ENCODE measurements at places on chromosomes 2 and 18. TPM values are rescaled to one million over a fixed set of nuclear protein-coding genes. Genes with fewer than 3 reads are reported as not detected.

- no peak overlapping the region for H3K4me3 ChIP-seq
- peaks cover 20% of the 10 kb centered on the region for H3K4me1 ChIP-seq
- H3K27ac ChIP-seq = no peak overlapping the region
- no peaks in the 10 kb centered on the region for H3K27me3 ChIP-seq
These were observed 121.5 kb downstream of the LPIN1 start for GRCh38 chr2:11867926-11868325.

- DNase-seq = no peak
- H3K36me3 ChIP-seq = peaks cover 41% of the 10 kb centered on the region
- no peak overlapping the region for H3K27ac ChIP-seq
- no peak overlapping the region for H3K4me3 ChIP-seq
- peaks cover 2% of the 10 kb centered on the region for H3K4me1 ChIP-seq
These were observed 28.8 kb downstream of the NEMP2 start for GRCh38 chr2:190505696-190506095.

DNA sequence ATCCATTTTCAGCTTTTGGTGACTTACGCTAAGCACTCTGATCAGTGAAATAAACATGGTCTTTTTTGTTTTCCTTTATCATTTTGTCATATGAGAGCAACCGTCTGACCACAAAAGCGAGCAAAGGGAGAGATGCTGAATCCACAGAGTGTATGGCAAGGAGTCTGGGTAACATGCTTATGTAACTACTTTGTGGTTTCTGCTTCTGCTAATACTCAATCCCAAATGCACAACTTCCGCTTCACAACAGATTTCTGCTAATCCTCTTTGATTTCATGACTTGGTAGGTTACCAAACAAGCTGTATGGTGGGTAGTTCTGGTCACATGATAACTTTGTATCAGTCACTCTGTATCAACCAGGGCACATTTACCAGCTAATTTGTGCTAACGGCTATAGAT is 908.4 kb upstream of the CRIM1 start:
- H3K27me3 ChIP-seq = no peaks in the 10 kb centered on the region
- H3K27ac ChIP-seq = no peak overlapping the region

- no peak overlapping the region for H3K27ac ChIP-seq
- no peaks in the 10 kb centered on the region for H3K4me1 ChIP-seq
- H3K4me3 ChIP-seq = no peak overlapping the region
- no peaks in the 10 kb centered on the region for H3K36me3 ChIP-seq
- no peaks in the 10 kb centered on the region for H3K27me3 ChIP-seq
These were observed 83.5 kb downstream of the NCKAP5 start for GRCh38 chr2:133484784-133485183.

DNA sequence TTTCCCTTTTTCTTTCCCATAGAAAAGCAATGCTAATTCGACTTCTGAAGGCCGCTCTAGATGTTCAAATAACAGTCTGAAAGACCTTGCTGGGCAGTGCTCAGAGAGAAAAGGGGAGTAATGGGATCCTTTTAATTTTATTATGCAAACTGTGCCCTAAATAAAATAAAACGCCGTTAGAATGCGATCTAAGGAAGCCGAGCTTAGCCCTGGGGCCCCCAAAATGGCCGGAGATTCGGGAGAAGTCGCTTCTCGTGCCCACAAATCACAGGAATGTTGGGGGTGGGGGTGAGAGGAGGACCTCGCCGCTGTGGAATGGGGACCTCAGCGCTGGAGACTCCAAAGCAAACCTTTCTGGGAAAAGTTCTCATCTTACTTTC is 8.4 kb upstream of the POU3F3 start:
- H3K4me1 ChIP-seq = peaks cover 11% of the 10 kb centered on the region
- H3K27ac ChIP-seq = no peak overlapping the region
- H3K27me3 ChIP-seq = peaks cover 100% of the 10 kb centered on the region
- no peaks in the 10 kb centered on the region for H3K36me3 ChIP-seq
- no peak for DNase-seq
- no peak overlapping the region for H3K4me3 ChIP-seq

DNA sequence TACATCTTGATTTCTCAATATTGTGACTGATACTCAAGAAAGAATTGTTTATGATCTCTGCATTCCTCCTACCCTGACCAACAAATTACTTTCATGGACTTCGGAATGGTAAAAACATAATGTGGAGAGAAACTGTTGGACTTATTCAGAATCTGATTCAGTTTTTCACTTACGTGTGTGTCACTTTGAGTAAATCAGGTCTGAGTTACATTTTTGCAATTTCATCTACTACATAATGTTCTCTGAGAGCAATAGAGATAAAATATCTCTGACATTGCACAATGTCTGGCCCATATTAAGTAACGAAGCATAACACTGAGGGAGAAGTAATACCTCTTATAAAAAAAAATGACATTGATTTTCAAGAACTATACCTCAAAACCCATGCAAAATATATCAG is 1337.9 kb upstream of the CHAC2 start:
- H3K27ac ChIP-seq = no peak overlapping the region
- H3K4me1 ChIP-seq = no peaks in the 10 kb centered on the region
- H3K27me3 ChIP-seq = no peaks in the 10 kb centered on the region
- DNase-seq = no peak

DNA sequence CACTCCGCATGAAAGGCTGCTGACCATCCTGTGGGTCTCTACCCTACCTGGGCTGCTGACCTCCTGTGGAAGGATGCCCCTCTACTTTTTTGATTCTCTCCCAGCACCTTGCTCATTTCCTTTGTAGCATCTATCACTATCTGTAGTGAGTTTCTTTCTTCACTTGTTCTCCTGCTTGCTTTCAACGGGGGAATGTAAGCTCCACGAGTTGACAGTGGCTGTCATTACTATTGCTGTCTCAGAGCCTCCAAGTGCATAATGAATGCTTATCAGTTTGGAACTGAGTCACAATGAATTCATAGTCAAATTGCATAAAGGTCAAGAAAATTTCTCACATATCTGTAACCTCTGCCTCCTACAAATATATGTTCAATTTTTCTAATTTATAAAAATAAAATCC is 477.7 kb downstream of the PLCL1 start:
- H3K36me3 ChIP-seq = no peaks in the 10 kb centered on the region
- no peak for DNase-seq
- peaks cover 3% of the 10 kb centered on the region for H3K27me3 ChIP-seq
- H3K27ac ChIP-seq = no peak overlapping the region
- H3K4me1 ChIP-seq = no peaks in the 10 kb centered on the region

GRCh38 chr2:128545085-128545484 is 226.4 kb upstream of the HS6ST1 start:
- H3K27me3 ChIP-seq = no peaks in the 10 kb centered on the region
- no peaks in the 10 kb centered on the region for H3K4me1 ChIP-seq
- DNase-seq = no peak
- H3K27ac ChIP-seq = no peak overlapping the region
- no peaks in the 10 kb centered on the region for H3K36me3 ChIP-seq

DNA sequence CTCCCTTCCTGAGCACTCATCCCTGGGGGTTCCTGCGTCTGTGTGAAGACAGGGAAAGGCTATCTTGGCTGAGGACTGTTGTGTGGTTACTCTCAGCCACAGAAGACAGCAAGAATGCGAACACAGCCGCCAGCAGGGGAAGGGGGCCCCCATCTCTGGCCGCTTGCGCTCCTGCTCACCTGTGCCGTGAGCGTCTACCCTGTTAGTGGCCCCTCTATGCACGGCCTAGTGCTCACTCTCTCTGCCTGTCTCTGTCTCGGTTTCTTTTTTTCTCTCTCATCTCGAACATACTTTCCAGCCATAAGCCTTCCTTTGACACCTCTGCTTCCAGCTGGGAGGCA is 206.7 kb upstream of the APCDD1 start:
- H3K27ac ChIP-seq = no peak overlapping the region
- H3K36me3 ChIP-seq = no peaks in the 10 kb centered on the region
- no peak overlapping the region for H3K4me3 ChIP-seq
- no peak for DNase-seq
- peaks cover 30% of the 10 kb centered on the region for H3K4me1 ChIP-seq

DNA sequence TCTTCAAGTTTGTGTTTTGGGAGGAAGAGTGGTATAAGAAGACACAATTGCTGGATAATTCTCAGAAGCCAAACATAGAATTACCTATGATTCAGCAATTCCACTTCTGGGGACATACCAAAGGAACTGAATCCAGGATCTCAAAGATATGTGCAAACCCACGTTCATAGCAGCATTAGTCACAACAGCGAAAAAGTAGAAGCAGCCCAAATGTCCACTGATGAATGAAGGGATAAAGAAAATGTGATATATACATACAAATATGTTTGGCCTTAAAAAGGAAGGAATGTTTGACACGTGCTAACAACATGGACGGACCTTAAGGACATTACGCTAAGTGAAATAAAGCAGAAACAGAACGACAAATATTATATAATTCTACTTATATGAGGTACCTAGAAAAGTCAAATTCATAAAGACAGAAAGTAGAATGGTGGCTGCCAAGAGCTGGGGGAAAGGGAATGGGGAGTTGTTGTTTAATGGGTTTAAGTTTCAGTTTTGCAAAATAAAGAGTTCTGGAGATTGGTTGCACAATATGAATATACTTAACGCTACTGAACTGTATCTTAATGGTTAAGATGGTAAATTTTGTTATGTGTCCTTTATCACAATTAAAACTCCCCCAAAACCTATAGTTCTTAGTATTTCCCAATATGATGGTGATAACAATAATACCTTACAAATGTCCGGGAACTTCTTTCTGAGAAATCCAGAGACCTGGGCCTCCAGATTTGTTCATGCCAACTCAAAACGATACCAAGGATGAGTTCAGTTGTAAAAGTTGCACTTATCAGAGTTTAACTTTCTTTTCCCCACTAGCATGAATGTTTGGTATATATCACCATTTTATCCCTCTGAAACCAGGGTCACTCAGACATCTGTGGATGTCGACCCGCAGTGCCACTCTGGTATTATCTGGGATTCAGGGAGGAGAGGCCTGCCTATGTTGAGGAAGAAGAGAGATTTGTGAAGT is 33.7 kb upstream of the WIPF1 start:
- no peak for DNase-seq
- peaks cover 3% of the 10 kb centered on the region for H3K36me3 ChIP-seq

DNA sequence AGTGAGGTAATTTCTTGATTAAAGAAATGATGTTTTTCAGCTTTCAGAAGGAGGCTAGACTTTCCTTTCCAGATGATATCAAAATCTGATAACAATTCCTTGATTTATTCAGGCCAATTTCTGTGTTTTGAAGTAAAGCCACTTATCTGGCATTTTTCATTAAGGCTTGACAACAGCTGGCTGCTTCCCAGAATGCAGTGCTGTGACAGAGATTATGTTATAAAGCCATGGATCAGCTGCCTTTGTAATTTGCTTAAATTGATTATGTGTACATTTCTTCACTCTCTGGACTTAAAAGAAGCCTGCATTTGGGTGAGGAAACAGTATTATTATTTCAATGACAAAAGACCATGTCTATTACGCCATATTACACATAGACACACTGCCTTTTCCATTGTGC is 136.0 kb downstream of the PLCL1 start:
- H3K36me3 ChIP-seq = no peaks in the 10 kb centered on the region
- no peak for DNase-seq
- H3K4me1 ChIP-seq = no peaks in the 10 kb centered on the region
- no peak overlapping the region for H3K4me3 ChIP-seq

- H3K4me3 ChIP-seq = no peak overlapping the region
- no peak overlapping the region for H3K27ac ChIP-seq
- no peaks in the 10 kb centered on the region for H3K36me3 ChIP-seq
These were observed 46.9 kb upstream of the LAMA1 start for GRCh38 chr18:7164323-7165004.

DNA sequence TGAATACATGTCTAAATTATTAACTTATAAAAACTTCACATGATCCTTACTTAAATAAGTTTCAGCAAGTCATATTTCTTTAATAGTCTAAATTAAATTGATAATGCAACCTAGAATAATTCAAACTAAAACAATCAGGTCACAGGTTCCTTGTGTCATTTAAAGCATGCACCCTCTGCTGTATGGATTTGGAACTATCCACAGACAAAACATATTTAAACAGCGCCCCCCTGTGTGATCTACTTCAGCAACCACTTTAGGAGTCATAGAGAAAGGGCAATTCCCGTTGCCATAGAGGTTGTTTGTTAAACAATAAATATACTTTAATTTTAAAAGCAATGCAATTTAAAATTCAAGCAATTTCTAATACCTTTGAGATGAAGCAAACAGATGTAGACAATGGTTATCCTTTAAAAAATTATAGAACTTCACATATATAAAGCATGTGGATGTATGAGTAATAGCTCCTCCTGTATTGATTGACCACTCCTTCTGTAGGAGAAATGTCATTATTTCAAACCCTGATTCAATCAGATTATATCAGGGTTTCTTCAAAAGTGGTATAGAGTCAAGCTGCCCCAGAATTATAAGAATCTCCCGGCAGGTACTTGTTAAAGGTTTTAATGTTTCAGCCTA is 21.2 kb downstream of the GRB14 start:
- no peaks in the 10 kb centered on the region for H3K4me1 ChIP-seq
- no peaks in the 10 kb centered on the region for H3K36me3 ChIP-seq

DNA sequence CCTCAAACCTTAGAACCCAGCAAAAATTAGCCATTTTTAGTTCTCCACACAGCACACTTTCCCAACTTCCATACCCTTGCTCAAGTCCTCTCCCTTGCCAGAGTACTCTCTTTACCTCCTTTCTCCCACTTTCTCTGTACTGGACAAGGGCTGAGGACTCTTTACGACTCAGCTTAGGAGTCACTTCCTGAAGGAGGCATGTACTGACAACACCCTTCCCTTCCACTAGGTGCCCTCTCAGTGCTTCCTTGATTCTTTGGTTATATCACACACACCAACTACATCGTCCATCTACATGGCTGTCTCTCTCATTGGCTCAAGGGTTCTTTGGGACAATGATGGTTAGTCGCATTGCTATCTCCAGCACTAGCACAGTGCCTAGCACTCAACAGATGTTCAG is 5.2 kb upstream of the C18orf63 start:
- H3K4me1 ChIP-seq = no peaks in the 10 kb centered on the region
- H3K36me3 ChIP-seq = no peaks in the 10 kb centered on the region
- no peak for DNase-seq

DNA sequence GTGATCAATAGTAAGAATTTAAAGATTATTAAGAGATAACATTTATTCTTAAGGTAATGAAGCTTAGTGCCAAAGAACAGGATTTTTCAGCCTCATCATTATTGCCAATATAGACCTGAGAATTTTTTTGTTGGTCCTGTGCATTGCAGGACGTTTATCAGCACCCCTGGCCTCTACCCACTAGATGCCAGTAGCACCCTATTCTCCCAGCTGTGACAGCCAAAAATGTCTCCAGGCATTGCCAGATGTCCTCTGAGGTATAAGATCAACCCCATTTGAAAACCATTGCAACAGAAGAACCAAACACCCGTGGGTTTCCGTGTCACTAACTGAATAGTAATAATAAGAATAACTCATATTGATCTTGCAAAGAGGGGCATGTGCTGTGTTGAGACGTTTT is 700.0 kb upstream of the SOX11 start:
- H3K36me3 ChIP-seq = no peaks in the 10 kb centered on the region
- DNase-seq = no peak
- no peak overlapping the region for H3K4me3 ChIP-seq
- no peaks in the 10 kb centered on the region for H3K27me3 ChIP-seq
- no peaks in the 10 kb centered on the region for H3K4me1 ChIP-seq
- no peak overlapping the region for H3K27ac ChIP-seq

- H3K27ac ChIP-seq = no peak overlapping the region
- no peaks in the 10 kb centered on the region for H3K36me3 ChIP-seq
- H3K27me3 ChIP-seq = no peaks in the 10 kb centered on the region
- DNase-seq = no peak
- H3K4me1 ChIP-seq = peaks cover 49% of the 10 kb centered on the region
- H3K4me3 ChIP-seq = no peak overlapping the region
These were observed 31.8 kb downstream of the TBC1D8 start for GRCh38 chr2:101119431-101119830.

POTEI gene
- not detected for total RNA-seq

HIBCH gene
- total RNA-seq = 23.3 TPM

CHST10 gene
- total RNA-seq = 8.4 TPM

SCN7A gene
- total RNA-seq = 97.1 TPM

TEKT4 gene
- total RNA-seq = not detected

CD28 gene
- total RNA-seq = 2.5 TPM

PSMA8 gene
- total RNA-seq = not detected

ASB18 gene
- total RNA-seq = not detected

GLB1L gene
- 10.0 TPM for total RNA-seq
